CD4-positive, alpha-beta T cell treated with Interleukin-6 for 4 hours (primary cell): ENCODE measurements at places on chromosomes 4 and X.

GRCh38 chrX:39921838-39922237 lies 175.9 kb downstream of the BCOR start:
- DNase-seq = no peak

DNA sequence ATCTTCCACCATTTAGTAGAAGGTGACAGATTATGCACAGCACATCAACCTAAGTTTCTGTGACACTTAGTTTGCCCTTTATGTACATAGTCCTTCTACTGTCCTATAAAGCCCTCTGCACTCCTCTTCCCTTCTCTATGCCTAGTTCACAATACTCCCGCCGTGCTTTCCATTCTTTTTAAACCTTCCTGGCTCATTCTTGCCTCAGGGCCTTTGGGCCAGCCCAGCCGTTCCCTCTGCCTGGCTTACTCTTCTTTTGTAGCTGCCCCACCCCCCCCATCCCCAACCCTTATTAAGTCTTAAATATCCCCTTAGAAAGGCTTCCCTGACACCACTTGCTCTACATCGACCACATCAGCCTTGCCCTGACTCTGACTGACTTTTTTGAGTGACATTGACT lies 33.0 kb downstream of the SGMS2 start:
- no peak for DNase-seq

DNA sequence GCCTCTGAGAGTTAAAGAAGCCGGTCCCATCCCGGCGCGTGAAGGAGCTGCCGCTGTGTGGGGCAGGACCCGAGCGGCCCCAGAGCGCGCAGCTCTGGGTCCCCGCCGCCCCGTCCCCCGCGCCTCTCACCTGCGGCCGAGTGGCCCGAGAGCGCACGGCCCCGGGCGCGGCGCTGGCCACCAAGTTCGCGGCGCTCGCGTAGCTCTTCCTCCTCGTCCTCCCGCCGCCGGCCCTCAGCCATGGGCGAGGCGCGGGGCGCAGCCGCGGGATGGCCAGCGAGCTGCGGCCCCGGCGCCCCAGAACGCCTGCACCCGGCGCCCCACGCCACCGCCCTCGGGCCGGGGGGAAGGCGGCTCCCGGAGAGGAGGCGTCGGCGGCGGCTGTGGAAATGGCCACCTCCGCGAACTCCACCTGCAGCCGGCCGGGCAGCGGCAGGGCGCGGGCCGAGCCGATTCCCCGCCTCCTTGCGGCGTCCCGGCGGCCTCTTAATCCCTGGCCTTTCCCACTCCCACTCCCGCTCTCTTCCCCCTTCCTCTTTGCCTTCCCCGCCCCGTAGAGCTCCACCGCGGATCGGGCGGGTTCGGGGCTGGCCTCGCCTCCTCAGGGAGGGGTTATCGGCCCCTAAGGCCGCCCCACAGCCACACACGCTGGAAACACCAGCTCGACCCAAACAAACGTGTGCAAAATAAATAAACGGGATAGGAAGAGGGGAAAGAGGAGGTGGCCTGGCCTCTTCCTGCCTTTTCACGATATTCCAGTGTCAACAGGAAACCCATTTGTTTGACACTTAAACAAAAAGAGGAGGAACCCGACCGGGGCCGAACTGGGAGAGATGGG lies at the start of gene SH3D19:
Gene SH3D19 (minus strand): TSS at position 495 of the 838 bp plus-strand sequence. CDS start 253 bp downstream, at position 242.
- DNase-seq = no peak

DNA sequence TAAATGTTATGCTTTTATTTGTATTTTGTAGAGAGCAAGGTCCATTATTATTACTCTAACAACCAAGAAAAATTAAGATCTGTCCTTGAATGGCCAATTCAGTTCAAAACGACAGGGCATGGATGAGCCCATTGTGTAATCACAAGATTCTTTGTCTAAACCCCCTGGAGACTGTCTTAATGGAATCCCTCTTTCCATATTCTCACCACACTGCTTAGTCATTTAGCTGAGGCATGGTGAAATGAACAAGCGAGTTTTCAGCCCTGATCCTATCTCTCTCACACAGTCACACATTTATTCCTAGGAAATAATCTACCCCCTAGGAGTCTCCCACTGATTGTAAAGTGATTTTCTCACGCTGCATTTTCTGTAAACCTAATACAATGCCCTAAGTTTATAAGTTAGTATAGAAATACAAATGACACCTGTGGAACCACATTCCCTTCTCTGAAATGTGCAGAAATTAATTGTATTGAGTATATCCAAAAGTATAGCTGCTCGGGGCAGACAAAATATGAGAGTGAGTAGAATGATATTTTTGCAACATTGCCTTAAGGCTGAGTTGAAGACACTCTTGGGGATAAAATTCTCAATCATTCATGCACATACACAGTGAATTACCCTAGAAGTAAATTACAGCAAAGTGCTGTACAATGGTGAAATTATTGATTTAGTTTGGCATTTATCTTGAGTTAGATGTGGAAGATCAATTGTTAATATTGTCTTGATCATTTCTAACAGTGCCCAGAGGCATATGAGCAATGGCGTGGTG lies 119.7 kb upstream of the PCDH7 start:
- DNase-seq = no peak

GRCh38 chrX:69060631-69061408 lies 104.4 kb downstream of the PJA1 start:
- DNase-seq = no peak

DNA sequence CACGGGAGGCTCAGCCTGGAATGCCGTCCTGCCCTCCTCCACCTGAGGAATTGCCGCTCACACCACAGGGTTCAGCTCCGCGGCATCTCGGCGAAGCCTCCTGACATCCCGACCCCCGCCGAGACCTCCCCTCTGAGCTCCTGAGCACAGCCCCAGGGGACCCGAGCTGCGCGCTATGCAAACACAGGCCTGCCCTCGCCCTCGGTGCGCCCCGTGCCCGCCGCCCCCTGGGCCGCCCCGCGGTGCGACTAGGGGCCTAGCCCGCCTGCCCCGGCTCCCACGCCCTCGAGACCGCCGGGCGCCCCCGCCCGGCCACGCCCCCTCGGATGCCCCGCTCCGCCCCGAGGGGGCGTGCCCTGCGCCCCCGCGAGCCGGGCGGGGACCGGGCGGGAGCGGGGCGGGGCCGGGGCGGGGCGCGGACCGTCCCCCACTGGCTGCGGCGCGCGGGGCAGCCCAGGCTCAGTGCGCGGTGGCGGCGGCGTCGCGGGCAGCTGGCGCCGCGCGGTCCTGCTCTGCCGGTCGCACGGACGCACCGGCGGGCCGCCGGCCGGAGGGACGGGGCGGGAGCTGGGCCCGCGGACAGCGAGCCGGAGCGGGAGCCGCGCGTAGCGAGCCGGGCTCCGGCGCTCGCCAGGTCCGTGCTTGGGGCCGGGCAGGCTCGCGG lies at the start of gene FGFR3:
Gene FGFR3 (plus strand): TSS at position 462 of the 664 bp plus-strand sequence. CDS start 642 bp downstream, outside the sequence.
- peak; percentile 51 for DNase-seq

DNA sequence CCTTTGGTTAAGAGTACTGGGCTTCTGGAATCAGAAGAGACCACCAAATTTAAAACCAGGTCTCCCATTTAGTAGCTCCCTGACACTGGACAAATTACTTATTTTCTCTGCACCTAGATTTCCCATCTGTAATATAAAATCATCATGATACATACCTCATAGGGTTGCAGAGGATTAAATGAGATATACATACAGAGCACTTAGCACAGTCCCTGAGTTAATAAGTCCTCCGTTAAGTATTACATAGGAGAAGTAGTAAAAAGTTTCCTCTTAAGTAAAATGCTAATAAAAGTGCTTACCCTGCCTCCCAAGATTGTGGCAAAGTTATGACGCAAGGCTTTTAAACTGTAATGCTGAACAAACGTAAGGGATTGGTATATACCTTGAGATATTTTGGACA lies 539 bp upstream of the CHIC1 start:
- DNase-seq = no peak

- no peak for DNase-seq
Measured at GRCh38 chr4:115028682-115029410, 84.6 kb downstream of the NDST4 start.

DNA sequence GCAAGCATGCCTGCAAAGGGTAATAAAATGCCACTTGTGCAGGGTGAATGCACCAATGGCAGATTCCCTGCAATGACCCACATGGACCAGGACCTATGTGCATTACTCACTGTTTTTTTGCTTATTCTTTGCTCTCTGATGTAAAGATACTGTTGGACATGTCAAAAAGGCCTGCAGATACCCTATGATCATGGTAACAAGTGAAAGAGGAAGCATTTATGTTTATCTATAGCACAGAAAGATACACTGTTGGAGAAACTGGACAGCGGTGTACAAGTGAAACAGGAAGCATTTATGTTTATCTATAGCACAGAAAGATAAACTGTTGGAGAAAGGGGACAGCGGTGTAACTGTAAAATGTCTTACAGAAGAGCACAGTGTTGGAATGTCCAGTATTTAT lies 127.5 kb downstream of the PAPSS1 start:
- no peak for DNase-seq

GRCh38 chr4:139694522-139695107 lies 29.0 kb downstream of the MGST2 start:
- no peak for DNase-seq

GRCh38 chr4:87120010-87120409 lies 100.4 kb downstream of the KLHL8 start:
- DNase-seq = no peak

DNA sequence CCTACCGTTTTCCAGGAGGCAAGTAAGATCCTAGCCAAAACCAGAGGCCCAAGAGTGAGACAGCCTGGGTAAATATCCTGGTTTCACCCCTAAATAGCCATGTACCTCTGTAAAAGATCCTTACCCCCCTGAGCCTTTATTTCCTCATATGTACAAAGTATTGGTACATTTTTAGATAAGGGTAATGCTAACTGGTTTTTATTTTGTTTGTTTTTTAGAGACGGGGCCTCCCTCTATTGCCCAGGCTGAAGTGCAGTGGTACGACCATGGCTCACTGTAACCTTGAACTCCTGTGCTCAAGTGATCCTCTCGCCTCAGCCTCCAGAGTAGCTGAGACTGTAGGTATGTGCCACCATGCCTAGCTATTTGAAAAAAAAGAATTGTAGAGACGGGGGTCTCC lies 29.4 kb downstream of the SERPINA7 start:
- no peak for DNase-seq

- no peak for DNase-seq
Measured at GRCh38 chrX:144334577-144334976, 450.7 kb downstream of the UBE2NL start.

DNA sequence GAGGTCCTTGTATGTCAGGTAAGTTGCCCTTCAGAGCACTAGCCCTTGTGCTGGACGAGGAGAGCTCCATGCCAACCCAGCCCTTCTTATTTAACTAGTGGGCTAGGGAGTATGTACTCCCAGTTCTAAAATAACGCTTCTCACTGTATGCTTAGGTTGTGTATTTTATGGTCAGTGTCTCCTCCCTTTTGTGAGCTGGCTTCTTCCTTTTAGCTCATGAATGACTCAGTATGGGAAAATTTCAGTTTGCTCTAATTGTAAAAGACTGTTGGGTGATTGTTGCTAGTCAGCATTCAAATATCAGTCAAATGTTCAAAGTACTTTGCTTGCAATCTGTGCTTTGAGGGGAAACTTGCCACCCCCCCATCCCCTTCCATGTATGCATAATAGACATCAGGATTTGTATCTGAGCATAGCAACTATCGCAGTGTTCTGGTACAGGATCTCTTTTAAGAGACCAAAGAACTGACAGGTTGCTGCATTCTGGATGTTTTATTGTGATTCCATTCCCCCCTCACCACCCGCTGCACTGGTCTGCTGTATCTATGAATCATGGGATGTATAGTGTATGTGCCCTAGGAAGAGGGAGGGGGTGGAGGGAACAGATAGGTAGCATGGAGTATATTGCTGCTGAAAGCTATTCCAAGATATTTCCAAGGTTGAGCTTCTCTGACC lies 34.7 kb downstream of the DLG3 start:
- DNase-seq = no peak

DNA sequence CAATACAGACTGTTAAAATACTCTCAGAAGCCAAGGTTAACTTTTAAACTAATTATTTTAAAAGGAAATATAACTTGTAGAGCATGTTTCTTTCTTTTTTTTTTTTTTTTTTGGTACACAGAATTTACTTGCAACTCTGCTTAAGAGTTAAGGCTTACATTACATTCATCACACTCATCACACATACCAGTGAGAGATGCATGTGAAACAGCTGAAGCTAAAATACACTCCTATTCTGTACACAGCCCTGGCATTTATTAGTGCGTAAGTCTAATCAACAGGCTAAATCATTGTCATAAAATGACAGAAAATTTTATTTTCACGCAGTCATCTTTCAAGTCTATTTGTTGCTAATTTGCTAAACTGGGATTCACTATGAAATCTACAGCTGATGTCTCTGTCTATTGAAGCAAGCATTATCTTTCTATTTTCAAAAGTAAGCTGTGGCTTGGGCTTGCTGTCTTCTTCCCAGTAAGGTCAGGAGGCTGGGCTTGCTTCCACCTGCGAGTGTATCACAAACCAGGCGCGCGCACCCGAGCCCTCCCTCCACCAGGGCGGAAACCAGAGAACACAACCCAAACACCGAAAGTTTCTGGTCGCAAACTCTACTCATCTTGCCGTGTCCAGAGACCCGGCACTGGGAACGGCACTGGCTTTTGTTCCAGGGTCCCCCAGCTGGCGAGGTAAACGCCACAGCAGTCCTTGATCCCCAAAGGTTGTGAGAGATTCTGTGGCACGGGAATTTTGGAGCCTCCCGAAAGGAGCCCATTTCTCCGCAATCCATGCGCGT lies 3.9 kb downstream of the MAML3 start:
- DNase-seq = peak; percentile 85

- no peak for DNase-seq
Measured at GRCh38 chr4:143420227-143420626, 83.6 kb downstream of the GAB1 start.

- no peak for DNase-seq
Measured at GRCh38 chr4:57158221-57158620, 48.0 kb upstream of the IGFBP7 start.

DNA sequence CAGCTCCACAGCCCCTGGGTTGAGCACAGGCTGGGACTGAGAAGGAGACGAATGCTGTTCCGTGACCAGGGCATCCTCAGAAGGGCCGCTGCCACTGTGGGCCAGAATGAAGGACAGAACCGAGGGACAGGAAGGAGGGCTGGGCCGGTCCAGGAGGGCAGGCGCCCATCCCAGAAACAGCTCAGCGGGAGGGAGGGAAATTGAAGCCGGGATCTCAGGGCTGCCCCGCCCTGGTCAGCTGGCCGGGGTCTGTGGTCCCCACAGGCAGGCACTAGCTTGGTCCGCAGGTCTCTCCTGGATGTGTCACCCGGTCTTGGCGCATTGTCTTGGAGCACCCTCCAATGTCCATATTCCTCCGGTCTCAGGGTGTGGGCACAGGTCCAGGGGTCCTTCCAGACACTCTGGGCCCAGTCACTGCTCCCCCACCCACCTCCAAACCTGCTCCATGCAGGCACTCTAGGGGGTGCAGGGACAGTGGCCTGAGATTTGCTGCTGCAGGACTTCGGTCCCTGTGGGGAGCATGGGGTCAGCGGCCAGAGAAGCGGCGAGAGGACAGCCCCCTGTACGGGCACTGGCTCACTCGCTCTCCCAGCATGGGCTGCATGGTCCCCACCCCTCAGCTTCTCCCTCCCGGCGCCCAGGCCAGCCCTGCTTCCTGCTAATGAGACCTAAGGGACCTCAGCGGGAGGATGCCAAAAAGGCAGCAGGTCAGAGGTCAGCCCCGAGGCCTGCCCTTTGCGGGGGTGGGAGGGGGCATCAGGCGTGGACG lies 23.9 kb upstream of the MXD4 start:
- no peak for DNase-seq

GRCh38 chrX:12751887-12752286 lies 39.3 kb upstream of the PRPS2 start:
- no peak for DNase-seq

GRCh38 chrX:139739138-139739537 lies 31.2 kb upstream of the MCF2 start:
- DNase-seq = peak; percentile 6

GRCh38 chr4:118389721-118390120 lies 36.9 kb upstream of the PRSS12 start:
- no peak for DNase-seq

- no peak for DNase-seq
Measured at GRCh38 chrX:49999087-49999486, 76.7 kb downstream of the CLCN5 start.
